ENCODE measurements at places on chromosomes 13 and 19.

- DNase-seq, result no peak
Measured at GRCh38 chr19:4654437-4655361, 15.4 kb downstream of the TNFAIP8L1 start.

- DNase-seq, result no peak
Measured at GRCh38 chr19:33343301-33343700, 30.2 kb upstream of the CEBPG start.

DNA sequence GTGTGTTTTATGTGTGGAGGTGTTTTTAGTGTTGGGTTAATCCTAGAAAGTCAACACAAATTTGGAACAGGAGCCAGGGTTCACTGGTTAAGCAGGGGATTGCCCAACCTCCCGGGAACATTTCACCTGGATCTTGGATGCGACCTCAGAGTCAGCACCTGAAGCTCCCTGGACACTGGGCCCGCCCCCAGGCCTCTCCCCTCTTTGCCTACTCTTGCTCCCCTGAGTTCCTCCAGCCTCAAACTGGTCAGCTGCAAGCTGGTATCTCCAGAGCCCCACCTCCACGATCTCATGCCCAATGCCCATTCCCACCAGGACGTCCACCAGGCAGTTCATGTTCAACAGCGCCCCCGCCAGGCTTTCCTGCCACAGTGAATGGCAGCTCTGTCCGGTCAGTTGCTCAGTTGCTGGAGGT lies 9.7 kb downstream of the HSD17B14 start:
- no peak for DNase-seq

DNA sequence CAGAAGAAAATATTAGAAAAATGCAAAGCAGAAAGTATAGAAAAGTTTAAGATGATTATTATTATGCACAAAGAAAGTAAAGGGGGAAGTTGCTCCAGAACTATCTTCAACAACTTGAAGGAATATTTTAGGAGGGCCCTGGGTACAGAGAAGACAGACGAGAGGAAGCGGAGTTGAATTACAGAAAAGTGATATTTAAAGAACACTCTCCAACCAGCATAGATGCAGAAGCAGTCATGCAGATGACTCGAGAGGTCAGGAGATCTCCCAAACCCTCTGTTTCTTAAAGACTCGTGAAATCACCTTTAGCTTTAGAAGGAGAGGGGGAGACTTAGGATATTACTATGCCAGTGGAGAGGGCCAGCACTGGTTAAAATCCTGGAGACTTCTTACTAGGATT lies 8.5 kb upstream of the SHISA2 start:
- DNase-seq, result no peak

DNA sequence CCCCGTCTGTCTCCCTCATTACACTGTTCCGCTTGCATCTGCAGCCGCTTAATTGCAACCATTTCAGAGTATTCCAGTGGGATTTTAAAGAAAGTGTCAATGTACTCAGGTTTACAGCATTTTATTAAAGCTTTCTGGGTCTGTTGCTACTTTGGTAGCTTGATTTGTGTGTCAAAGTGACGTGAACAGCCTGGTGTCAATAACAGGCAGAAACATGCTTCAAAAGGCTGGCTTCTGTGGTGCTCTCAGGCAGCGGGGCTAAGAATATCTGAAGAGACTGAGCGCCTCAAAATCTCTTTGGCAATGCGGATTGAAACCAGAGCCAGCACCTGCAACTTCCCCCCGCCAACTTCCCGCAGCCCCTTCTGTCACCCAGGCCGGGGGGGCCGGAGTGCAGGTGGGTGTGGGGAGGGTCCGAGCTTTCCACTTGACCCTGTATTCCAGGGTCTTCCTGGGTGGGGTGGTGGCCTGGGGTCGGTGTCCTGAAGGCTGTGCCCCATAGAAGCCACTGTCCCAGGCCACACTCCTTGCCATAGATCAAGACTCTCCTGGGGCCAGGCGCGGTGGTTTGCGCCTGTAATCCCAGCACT lies 81.2 kb downstream of the KDM4B start:
- DNase-seq, result no peak

DNA sequence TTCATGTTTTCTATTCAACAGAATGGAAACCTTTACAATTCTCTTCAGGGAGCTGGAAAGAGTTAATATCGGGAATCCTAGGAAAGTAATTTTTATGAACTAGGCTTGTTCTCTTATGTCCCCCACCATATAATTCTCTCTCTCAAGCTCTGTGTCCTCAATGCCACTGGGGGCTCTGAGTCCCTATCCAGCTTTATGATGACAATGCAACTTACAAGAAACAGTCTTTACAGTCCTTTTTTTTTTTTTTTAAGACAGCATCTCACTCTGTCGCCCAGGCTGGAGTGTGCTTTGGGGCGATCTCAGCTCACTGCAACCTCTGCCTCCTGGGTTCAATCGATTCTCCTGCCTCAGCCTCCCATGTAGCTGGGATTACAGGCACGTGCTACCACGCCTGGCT lies 31.2 kb upstream of the TM9SF2 start:
- no peak for DNase-seq

GRCh38 chr13:110123041-110123809 lies 183.7 kb downstream of the COL4A1 start:
- DNase-seq, result peak; percentile 72

GRCh38 chr19:41708481-41708880 lies at the start of gene CEACAM5:
Gene CEACAM5, plus strand, starts transcription at chr19:41708626. Its CDS starts 106 bp downstream, at chr19:41708732.
- no peak for DNase-seq

DNA sequence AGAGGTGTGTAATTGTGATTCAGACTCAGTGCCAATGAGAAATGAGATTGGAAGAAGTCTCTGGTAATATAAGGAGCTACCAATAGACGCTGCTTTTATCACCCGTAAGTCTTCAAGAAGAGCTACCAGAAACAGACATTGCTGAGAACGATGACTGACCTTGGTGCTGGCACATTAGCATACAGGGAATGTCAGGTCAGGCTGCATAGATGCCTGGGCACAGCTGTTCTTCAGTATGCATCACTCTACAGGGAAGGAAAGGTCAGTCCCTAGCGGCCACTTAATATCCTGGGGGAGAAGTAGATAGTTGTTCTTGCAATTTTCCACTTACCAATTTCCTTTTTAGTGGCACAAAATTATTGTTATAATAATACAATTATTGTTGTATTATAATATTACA lies 380.4 kb downstream of the PCDH9 start:
- no peak for DNase-seq

DNA sequence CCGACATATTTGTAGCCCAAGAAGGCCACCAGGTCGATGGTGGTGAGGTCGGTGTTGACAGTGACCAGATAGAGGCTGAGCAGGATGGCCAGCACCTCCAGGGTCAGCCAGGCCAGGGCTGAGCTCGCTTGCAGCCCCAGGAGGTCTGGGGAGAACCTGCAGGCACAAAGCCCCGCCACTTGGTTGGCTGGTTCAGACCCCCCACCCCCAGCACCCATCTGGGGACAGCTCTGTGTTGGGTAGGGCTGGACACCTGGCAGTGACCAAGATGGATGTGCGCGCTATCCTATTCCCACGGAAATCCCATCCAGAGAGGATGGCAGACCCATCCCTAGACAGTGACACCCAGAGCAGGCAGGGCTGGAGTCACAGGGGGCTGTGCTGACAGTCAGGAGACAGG lies 3.5 kb downstream of the C19orf33 start:
- DNase-seq, result no peak

GRCh38 chr19:54415901-54416673 lies 823 bp downstream of the TTYH1 start:
- DNase-seq, result no peak

DNA sequence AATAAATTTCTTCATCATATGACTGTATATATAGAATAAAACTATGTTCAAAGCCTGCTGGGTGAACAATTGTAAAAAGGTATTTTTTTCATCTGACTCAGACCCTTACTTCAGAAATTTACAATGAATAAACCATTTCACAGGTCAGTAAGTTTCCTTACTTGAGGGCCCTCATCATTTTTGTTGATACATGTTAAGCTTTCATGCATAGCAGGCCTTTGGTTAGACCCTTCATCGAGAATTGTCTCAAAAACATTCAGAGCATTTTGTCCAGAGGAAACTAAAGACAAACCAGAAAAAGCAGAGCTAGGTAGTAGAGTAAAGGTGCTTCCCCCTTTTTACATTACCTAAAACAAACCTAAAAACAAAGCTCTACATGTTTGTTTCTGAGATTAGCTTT lies 46.2 kb downstream of the FNDC3A start:
- no peak for DNase-seq

- no peak for DNase-seq
Measured at GRCh38 chr19:55285229-55285890, 1.6 kb downstream of the BRSK1 start.

GRCh38 chr13:109610517-109610916 lies 175.9 kb downstream of the IRS2 start:
- DNase-seq, result no peak

DNA sequence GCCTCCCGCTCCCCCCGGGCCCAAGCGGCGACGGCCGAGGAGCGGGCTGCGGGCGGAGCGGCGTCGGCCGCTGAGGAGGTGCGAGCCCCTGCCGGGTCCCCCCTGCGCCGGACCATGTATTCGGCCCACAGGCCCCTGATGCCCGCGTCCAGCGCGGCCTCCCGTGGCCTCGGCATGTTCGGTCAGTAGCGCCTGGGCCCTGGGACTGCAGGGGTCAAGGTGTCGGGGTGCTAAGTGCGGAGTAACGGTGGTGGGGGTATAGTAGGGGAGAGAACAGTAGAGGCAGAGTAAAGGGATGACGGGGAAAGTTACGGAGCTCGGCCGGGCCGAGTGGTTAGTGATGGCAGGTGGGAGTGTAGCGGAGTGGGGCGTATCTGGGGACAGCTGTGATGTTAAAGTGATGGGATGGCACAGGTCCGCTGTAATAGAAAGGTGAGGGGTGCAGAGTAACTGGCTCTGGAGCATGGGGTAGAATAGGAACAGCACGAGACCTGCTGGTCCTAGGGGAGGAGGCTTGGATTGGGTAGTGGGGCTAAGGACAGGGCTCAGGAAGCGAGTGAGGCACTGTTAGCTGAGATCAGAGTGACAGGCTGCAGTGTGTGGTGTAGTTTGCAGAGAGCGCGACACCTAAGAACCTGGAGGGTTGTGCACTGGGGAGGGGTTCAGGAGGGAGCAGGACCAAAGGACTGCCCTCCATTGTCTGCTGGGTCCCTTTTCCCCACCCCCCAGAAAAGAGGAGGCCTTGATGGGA lies 15.7 kb downstream of the CIC start:
- peak; percentile 47 for DNase-seq

GRCh38 chr19:32581705-32582179 lies 752 bp downstream of the PDCD5 start:
- DNase-seq, result no peak

- DNase-seq, result no peak
Measured at GRCh38 chr19:13132471-13133180, 14.6 kb downstream of the NACC1 start.

DNA sequence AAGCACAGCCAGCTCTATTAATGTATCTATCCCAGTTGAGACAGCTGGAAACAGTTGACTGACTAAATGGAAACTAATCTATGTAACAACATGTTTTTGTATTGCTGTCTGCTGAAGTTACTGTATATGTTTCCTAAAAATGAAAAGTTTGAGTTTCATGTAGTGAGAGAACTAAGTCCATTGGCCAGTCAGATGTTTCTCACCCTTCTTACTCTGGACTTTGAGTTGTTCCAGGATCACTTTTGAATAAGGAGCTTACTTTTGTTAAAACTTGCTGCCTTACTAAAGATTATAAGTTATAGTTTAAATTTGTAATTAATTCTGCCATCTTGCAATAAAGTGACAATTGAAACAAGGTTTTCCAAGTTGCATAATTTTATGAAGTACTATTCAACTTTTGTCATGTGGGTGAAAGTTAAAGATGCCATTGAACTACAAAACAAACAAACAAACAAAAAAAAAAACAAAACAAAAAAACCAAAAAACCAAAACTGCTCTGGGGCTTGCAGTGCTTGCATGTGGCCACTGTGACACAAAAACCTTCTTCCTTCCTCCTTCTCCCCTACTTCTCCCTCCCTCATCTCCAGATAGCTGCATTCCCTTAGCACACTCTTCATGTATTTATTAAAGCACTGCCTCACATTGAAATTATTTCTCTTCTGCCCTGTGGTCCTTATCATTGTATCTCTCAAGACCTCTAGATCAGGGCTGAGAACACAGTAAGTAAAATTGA lies 15.3 kb downstream of the WDFY2 start:
- DNase-seq, result no peak

Measured in spinal cord (tissue), 10 donors.